Stimulated activated CD4-positive, alpha-beta T cell treated with anti-CD3 and anti-CD28 coated beads, Interleukin-4, amount 100 ng/mL, for 48 hours (primary cell): ENCODE measurements at places on chromosomes 4 and X.

GRCh38 chr4:79620617-79621016 lies 212.6 kb upstream of the GK2 start:
- DNase-seq = no peak

GRCh38 chr4:59729321-59729720 lies 1470.8 kb upstream of the ADGRL3 start:
- no peak for DNase-seq

- no peak for DNase-seq
Measured at GRCh38 chrX:54093571-54093970, 49.3 kb upstream of the PHF8 start.

- DNase-seq = no peak
Measured at GRCh38 chrX:7704205-7704604, 138.8 kb upstream of the VCX start.

GRCh38 chrX:8201896-8202331 lies 30.8 kb upstream of the VCX2 start:
- DNase-seq = no peak

GRCh38 chr4:610411-611261 lies 14.7 kb upstream of the PDE6B start:
- DNase-seq = no peak

- DNase-seq = no peak
Measured at GRCh38 chr4:76657443-76657842, 222.4 kb downstream of the SHROOM3 start.

- DNase-seq = no peak
Measured at GRCh38 chrX:920234-920799, 289.7 kb downstream of the SHOX start.

GRCh38 chr4:56026596-56026995 lies 77.9 kb downstream of the CEP135 start:
- no peak for DNase-seq

GRCh38 chrX:2934715-2935710 lies 5.9 kb upstream of the ARSD start:
- no peak for DNase-seq

DNA sequence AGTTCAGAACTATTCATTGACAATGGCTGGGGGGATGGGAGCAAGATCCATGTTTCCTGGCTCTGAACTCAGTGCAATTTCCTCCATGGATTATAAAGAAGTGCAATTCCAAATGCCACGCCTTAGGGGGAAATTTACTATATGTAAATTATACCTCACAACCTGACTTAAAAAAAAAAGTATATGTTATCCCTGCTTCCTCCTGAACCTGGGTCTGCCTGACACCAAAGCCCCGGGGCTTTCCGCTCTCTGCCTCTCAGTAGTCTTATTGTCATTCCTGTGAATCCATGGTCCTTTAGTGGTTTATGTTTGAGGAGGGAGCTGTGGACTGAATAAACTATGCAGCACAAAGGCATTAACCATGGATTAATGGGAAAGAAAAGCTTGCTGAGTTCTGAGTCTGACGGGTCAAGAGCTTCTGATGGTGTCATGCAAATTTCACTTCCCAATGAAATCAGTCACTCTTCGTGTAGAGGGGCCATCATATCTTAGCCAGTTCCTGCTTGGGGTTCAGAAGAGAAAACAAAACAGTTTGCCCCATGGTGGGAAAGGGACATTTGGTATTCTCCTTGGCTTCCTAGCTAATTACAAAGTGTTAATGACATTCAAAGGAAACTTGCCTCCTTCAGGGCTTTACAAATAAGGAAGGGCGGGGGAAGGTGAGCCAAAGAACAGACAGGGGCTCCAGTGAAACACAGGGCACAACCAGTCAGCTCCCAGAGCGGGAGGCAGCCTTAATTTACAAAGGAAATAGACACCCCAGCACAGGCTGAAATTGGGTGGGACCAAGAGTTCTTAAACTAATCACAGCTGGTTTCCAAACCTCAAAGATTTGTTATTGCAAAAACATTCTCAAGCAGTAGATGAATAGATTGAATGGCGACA lies 14.3 kb downstream of the FAM9C start:
- no peak for DNase-seq

- no peak for DNase-seq
Measured at GRCh38 chr4:4640692-4641091, 98.8 kb upstream of the STX18 start.

GRCh38 chr4:138749303-138749702 lies 266.3 kb upstream of the NOCT start:
- no peak for DNase-seq

- DNase-seq = no peak
Measured at GRCh38 chr4:102503301-102503746, 2.2 kb downstream of the NFKB1 start.
